Nasal cavity respiratory epithelium epithelial cell of viscerocranial mucosa (primary cell): ENCODE measurements at places on chromosomes 5 and 9. TPM values are rescaled to one million over a fixed set of nuclear protein-coding genes. Genes with fewer than 3 reads are reported as not detected.

Gene AHRR
- total RNA-seq = 0.50 and 1.0 TPM in 2 replicates

Gene PPP3R2
- total RNA-seq = not detected in 2 replicates

Gene CENPK
- 1.1 and 4.8 TPM in 2 replicates for total RNA-seq

Gene ATP10B
- 1.7 and 15.2 TPM in 2 replicates for total RNA-seq

Gene SCGB3A1
- not detected in 2 replicates for total RNA-seq

Gene CETN3
- total RNA-seq = 14.0 and 22.4 TPM in 2 replicates

Gene SNX24
- total RNA-seq = 34.4 and 67.0 TPM in 2 replicates

Gene PAPPA
- total RNA-seq = 0.68 and 13.1 TPM in 2 replicates

Gene JAKMIP2
- not detected in 2 replicates for total RNA-seq

Gene IFNK
- total RNA-seq = not detected in 2 replicates

Gene DOCK2
- total RNA-seq = 0.14 TPM in 1 of 2 replicates, not detected in the other

Gene SLC23A1
- total RNA-seq = under 0.01 TPM in 1 of 2 replicates, not detected in the other

Gene BHMT2
- total RNA-seq = under 0.01 TPM in 1 of 2 replicates, not detected in the other

Gene IL4
- not detected in 2 replicates for total RNA-seq

Gene ARHGEF37
- 17.4 and 41.8 TPM in 2 replicates for total RNA-seq

Gene MEIKIN
- not detected in 2 replicates for total RNA-seq

Gene FSTL4
- 0.28 and 0.34 TPM in 2 replicates for total RNA-seq

Gene YTHDC2
- 26.3 and 34.9 TPM in 2 replicates for total RNA-seq

Gene EPB41L4A
- total RNA-seq = 5.8 and 9.8 TPM in 2 replicates

Gene TXN
- total RNA-seq = 298 and 497 TPM in 2 replicates

Gene PRUNE2
- under 0.01 and 0.28 TPM in 2 replicates for total RNA-seq

Gene CCDC171
- total RNA-seq = 2.3 and 3.8 TPM in 2 replicates

Gene HTR4
- not detected in 2 replicates for total RNA-seq

Gene ANKRD33B
- total RNA-seq = 0.34 and 0.43 TPM in 2 replicates

Gene MOCS2
- 17.8 and 29.4 TPM in 2 replicates for total RNA-seq

Gene UBE2QL1
- total RNA-seq = under 0.01 TPM in 1 of 2 replicates, not detected in the other

Gene PHF24
- total RNA-seq = 0.14 and 0.68 TPM in 2 replicates

Gene OBP2B
- total RNA-seq = not detected in 2 replicates

Gene GNAQ
- total RNA-seq = 28.4 and 50.5 TPM in 2 replicates

Gene ANKRD34B
- total RNA-seq = not detected in 2 replicates

Gene PLAC8L1
- total RNA-seq = 0.14 TPM in 1 of 2 replicates, not detected in the other

Gene HAVCR2
- total RNA-seq = 0.21 and 1.0 TPM in 2 replicates

Gene S100Z
- not detected in 2 replicates for total RNA-seq

Gene RNF183
- total RNA-seq = 0.50 TPM in 1 of 2 replicates, not detected in the other

Gene SH3TC2
- 5.1 and 6.0 TPM in 2 replicates for total RNA-seq

Gene WNK2
- 0.34 and 4.4 TPM in 2 replicates for total RNA-seq

Gene EXOSC2
- total RNA-seq = 35.3 and 37.3 TPM in 2 replicates

Gene SOX30
- total RNA-seq = under 0.01 TPM in 1 of 2 replicates, not detected in the other

Gene CCL21
- total RNA-seq = not detected in 2 replicates

Gene PCDHGA1
- total RNA-seq = under 0.01 and 0.43 TPM in 2 replicates

Gene IFNA13
- not detected in 2 replicates for total RNA-seq

Gene LAMC3
- total RNA-seq = not detected in 2 replicates

Gene NDUFA8
- 35.5 and 46.3 TPM in 2 replicates for total RNA-seq

Gene GFI1B
- not detected in 2 replicates for total RNA-seq

Gene ANKRD31
- 0.21 and 0.34 TPM in 2 replicates for total RNA-seq

Gene DMRT3
- total RNA-seq = not detected in 2 replicates

Gene TXNDC8
- not detected in 2 replicates for total RNA-seq

Gene SV2C
- total RNA-seq = under 0.01 TPM in 2 replicates

Gene OLFML2A
- total RNA-seq = 3.1 and 128 TPM in 2 replicates

Gene C5orf58
- not detected in 2 replicates for total RNA-seq
